ENCODE measurements at places on chromosomes 1 and 21.

DNA sequence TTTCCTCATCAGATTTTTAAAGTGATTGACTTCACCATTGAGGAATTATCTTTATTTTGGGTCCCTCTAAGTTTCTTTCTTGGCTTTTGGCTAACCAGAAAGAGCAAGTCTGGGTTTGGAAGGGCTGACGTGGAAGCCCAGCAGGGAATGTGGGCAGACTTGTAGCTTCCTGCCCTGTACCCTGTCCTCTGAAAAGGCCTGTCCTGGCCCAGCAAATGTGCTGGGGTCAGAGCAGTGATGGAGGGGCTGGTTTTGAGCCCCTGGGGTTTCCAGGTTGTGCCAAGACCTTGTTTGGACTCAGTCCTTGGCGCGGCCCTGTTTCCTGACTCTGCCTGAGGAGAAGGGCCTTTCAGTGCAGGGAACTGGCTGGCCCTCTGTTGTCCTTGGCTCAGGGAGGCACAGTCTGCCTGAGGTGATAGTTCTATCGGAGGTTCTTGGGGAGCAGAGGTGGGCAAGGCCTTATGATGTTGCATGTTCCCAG is 72.1 kb downstream of the UCK2 start:
- DNase-seq, result no peak

- no peak for DNase-seq
Observed at GRCh38 chr1:223827193-223827663, 18.5 kb downstream of the TP53BP2 start.

GRCh38 chr21:20661246-20661645 is 337.0 kb upstream of the NCAM2 start:
- no peak for DNase-seq

- no peak for DNase-seq
Observed at GRCh38 chr1:205451759-205452164, 4.1 kb downstream of the BLACAT1 start.

DNA sequence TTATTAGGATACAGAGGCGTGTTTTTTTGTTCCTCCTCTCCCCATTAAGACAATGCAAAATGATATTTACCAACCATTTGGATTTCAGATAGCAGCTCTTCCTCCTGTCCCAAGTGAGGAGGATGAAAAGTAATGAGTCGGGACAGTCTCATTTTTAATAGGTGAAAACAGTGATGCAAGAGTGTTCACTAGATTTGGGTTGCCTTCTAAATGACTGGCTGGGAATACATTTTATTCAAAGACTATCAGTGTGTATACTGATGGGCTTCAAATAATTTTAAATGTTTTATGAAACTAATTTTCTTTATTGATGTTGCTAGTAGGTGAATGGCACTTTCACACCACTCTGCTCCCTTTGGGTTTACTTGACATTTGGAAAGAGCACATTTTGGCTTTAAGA is 2.1 kb downstream of the RCOR3 start:
- no peak for DNase-seq

All from SW 1271 (cell line).